ENCODE measurements at places on chromosomes 2 and 18.

GRCh38 chr2:70549064-70549710 is 4.4 kb downstream of the TGFA start:
- DNase-seq = no peak

DNA sequence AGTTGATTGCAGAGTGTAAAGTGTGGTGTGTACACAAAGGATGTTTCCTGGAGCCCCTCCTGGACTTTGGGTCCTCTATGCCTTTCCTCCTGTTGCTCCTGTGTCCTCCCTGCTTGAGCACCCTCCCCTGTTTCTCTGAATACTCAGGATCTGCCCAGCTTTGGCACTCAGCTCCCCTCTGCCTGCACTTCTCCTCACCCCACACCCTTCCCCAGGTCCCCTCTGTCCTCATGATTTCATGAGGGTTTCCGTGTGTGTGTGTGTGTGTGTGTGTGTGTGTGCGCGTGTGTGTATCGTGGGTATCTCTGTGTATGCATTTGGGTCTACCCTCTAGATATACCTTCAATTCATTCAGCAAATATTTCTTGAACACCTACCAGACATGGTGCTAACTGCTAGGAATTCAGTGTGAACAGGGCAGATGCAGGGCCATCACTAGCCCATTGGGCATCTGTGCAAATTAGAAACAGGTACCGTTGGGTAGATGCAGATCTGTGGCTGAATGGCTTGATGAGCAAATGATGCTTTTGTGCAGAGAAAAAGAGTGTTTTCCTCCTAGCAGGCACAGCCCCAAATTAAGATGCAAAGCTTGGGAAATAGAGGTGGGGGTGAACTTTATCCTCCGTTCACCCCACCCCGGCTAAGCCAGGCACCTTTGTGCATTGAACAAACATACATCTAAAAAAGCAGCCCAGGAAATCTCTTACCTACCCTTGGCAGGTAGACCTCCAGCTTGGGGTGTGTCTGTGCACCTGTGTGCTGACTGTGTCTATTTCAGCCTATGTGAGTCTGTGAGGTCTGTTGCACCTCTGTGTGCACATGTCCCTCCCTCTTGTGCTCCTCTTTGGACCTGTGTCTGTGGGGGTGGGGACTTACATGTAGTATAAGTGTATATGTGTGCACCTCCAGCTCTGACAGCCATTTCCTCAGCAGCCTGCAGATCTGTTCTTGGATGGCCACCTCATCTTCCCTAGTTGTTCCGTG is 60.0 kb upstream of the EPAS1 start:
- no peak for DNase-seq

DNA sequence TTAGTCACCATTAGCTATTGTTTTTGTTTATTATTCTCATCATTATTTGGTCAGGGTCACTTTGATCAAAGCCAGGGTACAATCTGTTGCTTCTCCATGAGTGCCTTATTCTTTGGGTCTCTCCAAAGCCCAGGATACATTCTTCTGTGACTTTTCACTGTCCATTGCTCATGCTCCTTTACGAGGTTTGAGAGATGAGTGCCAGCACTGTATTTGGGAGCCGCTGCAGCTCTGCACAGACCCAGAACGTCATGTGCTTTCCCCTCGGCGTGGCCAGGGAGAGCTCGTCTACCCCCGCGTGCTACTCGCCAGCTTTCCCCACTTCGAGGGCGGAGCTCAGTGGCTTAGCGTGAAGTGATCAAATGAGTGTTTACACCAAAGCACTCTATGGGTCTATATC is 123.7 kb downstream of the COL6A3 start:
- no peak for DNase-seq

GRCh38 chr2:33015421-33016142 is 68.8 kb downstream of the LTBP1 start:
- DNase-seq = no peak

- no peak for DNase-seq
Measured at GRCh38 chr2:134737671-134738070, 18.9 kb upstream of the TMEM163 start.

Data from T-helper 2 cell (primary cell).